ENCODE measurements at places on chromosomes 3 and 15.

DNA sequence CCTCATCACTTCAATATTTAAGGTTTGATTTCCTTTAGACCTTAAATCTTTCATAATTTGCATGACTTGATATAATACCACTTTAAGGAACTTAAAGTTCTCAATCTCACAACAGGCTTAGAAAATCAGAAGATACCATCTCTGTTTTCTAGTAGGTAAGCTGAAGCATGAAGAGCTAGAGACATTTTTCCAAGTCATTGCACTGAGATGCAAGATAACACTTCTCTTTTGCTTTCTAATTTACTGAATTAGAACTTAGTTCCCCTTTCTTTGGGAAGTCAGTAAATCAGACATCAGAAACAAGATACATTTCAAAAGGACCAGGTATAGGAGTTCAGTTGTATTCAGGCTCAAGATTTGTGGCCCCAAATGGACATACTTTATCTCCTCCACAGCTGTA is 79.7 kb downstream of the DZIP3 start:
- DNase-seq: no peak

- DNase-seq: no peak
Observed at GRCh38 chr3:114709102-114709501, 415.3 kb downstream of the TIGIT start.

DNA sequence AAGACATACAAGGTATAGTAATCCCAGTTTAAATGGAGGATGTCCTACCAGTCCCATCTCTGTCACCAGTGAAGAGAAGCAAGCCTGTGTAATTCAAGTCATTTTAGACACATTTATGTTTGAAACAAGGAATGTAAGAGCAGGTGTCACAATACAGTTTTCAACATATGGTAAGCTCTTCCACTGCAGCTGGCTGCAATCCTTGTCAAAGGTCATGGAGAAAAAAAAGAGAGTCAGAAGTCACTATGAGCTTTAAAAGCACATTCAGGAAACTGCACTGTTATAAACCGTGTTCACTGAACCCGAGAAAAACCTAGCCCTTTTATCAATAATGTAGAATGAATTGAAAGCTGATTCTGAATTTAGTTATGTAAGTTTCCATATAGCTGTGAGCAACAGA is 206.4 kb downstream of the NAALADL2 start:
- DNase-seq: peak; percentile 31

GRCh38 chr3:94414418-94414817 is 351.6 kb downstream of the NSUN3 start:
- peak; percentile 6 for DNase-seq

- no peak for DNase-seq
Observed at GRCh38 chr15:26106556-26106955, 243.4 kb upstream of the ATP10A start.

DNA sequence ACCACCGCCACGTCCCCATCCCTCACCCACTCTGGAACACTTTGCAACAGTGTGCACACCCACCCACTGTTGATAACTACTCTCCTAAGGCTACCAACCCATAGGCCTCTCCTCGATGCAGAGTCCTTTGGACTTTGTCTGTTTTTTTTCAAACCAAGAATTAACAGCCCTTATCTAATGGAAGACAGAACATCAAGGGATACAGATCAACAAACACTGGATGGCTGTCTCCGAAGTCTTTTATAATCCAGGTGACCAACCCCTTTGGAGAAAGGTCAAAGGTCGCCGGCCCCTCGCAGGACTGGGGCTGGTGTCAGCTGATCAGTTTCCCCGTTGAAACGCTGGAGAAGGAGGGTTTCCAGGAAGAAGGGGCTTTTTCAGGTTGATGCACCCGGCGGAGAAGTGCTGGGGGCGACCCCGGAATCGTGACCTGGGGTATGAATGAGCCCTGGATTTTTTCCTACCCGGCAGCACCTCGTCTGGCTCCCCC is 532 bp downstream of the B4GALT4 start:
- peak; percentile 59 for DNase-seq

- no peak for DNase-seq
Observed at GRCh38 chr15:46996359-46996758, 720.9 kb upstream of the SEMA6D start.

- DNase-seq: no peak
Observed at GRCh38 chr3:30631243-30631904, 25.0 kb downstream of the TGFBR2 start.

DNA sequence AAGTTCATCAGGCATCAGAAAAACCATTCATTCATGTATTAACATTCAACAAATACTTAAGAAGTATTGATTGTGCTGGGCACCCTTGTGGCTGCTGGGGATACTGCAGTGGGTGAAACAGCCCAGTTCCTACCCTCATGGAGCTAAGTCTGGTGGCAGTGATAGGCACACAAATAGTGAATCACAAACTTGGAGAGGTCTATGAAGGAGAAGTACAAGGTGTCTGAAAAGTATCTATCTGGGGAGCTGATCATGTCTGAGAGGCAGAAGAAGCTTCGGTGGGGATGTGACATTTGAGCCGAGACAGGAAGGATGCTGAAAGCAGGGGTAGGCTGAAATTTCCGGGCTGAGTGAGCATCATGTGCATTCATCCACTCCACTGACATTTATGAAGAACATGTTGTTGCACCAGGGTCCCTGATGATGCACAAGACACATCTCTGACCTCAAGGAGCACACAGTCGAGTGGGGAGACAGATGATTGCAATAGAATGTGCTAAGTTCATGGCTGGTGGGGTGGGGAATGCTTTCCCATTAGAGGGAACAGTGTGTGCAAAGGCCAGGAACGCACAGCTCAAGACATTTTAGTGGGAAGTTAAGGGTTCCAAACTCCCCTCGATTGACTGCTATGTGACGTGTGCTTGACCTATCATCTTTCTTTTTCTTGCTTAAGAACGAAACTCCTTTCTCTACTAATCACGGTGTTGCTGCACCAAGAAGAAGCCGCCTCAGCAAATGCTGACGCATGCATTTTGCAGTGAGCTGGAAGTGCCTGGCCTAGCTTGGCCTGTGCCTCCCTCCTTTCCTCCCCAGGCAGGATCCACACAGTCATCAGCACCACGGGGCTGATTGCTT is 309.1 kb upstream of the ICE2 start:
- no peak for DNase-seq

GRCh38 chr3:155585384-155585783 is 159.5 kb downstream of the PLCH1 start:
- DNase-seq: no peak

DNA sequence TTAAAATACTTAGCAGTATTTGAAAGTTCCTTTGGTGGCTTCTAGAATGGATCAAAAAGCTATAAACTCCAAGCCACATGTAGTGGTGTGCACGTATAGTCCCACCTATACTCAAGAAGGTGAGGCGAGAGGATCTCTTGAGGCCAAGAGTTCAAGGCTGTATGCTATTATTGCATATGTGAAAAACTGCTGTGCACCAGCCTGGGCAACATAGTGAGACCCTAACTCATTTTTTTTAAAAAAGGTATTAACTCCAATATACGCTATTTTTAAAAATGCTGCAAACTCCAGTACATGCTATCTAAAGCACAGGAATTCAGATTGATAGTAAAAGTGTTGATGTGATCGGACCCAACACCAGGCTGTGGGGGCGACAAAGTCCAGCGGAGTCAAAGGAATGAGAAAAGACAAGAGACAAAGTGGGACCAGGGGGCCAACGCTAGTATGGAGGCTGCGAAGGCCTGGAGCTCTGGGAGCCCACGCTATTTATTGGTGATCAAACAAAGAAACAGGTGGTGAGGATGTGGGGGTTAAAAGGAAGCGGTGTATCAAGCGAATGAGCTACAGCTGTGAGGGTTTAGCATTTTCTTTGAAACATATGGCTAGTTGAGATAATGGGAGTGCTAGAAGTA is 66.6 kb downstream of the ARIH1 start:
- no peak for DNase-seq

- DNase-seq: no peak
Observed at GRCh38 chr3:188562144-188562543, 408.2 kb downstream of the LPP start.

- no peak for DNase-seq
Observed at GRCh38 chr15:75669879-75670212, 22.1 kb downstream of the SNX33 start.

DNA sequence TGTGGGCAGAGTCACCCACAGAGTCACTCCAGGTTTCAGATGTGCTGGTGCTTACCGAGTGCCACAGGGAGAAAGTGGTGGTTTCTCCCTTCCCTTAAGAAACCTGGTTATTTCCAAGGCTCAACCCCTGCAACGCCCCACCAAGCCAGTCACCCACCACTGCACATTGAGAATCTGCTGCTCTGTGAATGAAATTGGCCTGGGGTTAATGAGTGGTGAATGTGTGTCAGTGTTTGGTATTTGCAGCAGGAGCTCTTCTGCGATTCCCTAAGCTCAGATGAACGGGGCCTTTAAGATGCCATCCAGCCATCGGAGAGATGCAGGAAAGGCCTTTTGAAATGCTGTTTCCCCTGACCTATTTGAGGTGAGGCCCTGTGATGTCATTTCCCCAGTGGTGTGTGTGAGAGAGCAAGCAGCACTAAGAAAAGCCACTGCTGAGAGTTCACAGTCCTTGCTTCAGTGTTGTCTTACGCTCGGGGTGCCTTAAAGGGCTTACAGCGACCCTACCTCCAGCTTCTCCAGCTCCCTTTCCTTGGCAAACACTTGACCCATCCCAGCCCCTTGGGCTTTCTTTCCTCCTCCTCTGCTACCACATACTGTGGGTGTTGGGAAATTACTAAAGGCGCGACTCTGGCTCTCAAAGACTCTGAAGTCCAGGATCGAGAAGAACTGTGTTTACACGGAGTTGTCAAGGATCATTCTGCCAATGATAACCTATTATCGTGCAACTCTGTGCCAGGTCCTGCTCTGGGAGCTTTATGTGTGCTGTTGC is 68.9 kb downstream of the SMAD3 start:
- DNase-seq: peak; percentile 68

DNA sequence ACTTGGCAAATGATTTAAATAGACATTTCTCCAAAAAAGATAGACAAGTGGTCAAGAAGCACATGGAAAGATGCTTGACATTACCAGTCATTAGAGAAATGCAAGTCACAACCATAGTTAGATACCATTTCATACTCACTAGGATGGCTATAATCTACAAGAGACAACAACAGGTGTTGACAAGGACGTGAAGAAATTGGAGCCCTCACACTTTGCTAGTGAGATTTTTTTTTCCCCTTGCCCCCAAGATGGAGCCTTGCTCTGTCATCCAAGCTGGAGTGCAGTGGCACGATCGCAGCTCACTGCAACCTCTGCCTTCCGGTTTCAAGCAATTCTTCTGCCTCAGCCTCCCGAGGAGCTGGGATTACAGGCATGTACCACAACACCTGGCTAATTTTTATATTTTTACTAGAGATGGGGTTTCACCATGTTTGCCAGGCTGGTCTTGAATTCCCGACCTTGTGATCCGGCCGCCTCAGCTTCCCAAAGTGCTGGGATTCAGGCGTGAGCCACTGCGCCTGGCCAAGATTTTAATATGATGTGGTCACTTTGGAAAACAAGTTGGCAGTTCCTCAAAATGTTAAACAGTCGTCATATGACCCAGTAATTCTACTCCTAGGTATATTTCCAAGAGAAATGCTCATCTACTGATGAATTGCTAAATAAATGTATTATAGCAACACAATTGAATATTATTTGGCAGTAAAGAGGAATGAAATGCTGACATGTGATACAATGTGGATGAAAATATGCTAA is 103.3 kb downstream of the ATG7 start:
- peak; percentile 85 for DNase-seq

- no peak for DNase-seq
Observed at GRCh38 chr3:109874896-109875708, 537.8 kb upstream of the DPPA4 start.

DNA sequence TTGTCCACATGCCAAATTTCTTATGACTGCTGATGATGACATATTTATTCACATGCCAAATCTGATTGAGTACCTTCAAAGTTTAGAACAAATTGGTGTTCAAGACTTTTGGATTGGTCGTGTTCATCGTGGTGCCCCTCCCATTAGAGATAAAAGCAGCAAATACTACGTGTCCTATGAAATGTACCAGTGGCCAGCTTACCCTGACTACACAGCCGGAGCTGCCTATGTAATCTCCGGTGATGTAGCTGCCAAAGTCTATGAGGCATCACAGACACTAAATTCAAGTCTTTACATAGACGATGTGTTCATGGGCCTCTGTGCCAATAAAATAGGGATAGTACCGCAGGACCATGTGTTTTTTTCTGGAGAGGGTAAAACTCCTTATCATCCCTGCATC is 17.3 kb downstream of the B3GNT5 start:
- no peak for DNase-seq

DNA sequence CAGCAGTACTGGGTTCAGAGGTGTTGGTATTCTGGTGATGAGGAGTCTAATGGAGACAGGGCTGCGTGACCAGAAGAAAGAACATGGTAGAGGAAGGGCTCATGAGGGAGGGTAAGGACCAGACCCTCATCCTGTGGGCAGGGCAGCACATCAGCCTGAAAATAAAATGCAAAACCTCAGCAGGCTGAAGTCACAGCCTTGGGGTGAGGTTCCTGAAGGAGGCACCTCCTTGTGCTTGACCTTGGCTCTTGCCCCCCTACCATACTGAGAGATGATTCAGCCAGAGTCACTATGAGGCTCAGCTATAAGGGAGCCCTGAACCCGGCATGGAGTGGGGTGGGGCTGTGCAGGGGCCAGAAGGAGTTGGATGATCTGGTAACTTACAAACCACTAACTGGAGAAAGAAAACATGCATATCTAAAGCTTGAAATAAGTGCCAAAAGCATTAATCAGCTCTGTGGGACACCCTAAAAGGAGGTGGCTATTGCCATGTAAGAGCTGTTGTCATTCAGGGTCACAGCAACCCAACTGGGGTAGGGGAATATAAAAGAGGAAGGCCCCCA is 60.2 kb downstream of the CORO2B start:
- DNase-seq: no peak

GRCh38 chr15:70580286-70580685 is 183.1 kb downstream of the UACA start:
- DNase-seq: no peak

DNA sequence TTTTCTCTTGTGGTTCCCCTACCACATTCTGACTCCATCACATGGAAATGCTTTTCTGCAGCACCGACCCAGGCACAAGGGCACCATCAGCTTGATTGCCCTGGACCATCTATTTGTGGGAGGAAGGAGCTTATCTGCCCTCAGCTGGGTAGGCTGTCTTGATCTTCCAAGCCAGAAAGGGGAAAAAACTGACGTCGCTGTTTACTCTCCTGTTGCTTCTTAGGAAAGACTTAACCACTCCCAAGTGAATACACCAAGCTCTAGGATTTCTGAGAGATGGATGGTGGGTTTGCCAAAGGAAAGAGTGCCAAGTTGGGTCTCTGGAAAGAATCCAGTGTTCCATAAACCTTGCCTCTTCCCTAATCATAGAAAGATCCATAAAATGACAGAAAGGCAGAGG is 4.0 kb downstream of the TNFAIP8L3 start:
- DNase-seq: no peak

DNA sequence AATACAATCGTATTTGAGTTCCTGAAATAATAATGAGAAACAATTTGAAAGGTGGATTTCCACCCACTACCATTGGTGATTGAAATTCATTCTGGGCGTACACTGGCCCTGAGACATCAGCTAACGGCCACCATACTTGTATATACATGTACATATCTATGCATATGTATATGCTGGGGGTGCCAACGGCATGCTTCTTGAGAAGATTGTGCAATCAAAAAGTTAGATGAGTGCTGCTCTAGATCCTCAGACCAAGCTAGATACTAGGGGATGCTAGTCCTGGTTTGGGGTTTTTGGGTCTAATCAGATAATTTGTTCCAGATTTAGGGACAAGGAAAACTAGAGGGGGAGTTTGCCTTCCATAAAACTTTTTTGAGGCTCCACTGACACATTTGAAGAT is 2.9 kb downstream of the TMEM40 start:
- DNase-seq: no peak

GRCh38 chr3:42771271-42771670 is 1.8 kb downstream of the CCDC13 start:
- no peak for DNase-seq
